ENCODE measurements at places on chromosomes 1 and 21.

DNA sequence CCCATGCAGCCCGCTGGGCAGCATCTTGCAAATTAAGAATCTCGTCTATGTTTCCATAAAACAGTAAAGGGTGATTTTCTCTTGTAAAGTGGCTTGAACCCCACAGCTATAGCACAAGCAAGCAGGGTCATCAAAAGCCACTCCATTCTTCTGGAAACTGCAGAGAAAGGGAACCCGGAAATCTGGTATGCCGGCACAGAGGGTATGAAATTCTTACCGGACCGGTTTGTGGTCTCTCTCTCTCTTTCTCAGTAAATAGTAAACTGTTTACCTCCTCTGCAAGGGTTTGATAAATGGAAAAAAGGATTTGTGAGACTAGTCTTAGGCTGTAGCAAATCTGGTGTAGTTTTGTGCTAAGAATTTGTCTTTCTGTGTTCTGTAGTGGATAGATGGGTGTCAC is 2.7 kb upstream of the ADSS2 start:
- no peak for DNase-seq

DNA sequence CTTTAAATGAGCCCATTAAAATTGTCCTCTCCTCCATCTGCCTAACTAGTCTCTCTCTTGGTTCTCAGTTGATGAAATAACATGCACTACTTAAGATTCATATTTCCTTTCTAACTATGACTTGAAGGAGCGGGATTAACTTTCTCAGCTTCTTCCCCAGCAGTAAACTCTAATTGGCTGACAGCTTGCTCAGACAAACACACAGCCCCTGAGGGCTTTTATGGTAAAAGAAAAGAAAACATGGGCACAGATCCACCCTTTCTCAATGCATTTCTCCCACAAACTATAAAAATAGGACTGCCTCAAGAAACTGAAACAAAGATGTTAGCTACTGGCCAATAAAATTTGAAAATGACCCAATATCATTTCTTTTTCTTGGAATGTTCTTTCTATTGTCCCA is 703.1 kb downstream of the ADGRL2 start:
- DNase-seq = no peak

GRCh38 chr1:155591770-155592169 is 18.2 kb upstream of the MSTO1 start:
- peak; percentile 69 for DNase-seq

- DNase-seq = no peak
Measured at GRCh38 chr1:109191377-109191776, 22.3 kb upstream of the SARS1 start.

GRCh38 chr1:196774603-196775002 is at the start of gene CFHR3:
Gene CFHR3 (plus strand): TSS chr1:196774840. CDS start chr1:196774887, 47 bp downstream.
- no peak for DNase-seq

DNA sequence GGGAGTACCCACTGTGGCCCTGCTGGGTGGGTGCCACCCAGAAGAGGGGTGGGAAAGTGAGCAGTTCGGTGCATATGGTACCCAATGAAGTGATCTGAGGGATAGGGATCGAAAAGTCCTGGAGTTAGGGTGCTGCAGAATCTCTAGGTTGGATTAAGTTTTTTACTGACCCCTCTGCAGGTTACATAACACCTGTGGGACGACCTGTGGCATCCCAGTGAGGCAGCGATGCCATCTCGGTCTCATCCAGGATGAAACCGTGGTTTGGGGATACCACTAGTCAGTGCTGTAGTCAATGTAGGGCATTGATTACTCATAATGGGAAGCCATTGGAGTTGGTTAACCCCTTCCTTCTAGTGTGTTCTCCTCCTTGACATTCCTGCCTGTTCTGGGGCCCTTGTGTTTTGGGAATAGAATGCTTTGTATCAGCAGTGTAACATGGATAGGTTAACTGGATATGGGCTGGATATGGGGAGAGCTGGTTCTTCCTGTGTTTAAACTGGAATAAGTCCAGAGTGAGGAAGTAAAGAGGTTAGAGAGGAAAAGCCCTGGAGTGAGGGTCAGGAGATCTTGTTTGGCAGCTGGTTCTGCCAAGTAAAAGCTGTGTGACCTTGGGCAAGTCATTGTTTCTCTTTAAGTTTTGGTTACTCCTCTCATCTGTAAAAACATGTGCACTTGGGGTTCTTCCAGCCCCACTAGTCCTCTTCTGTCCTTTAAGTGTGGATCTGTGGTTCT is 42.8 kb upstream of the ATF3 start:
- no peak for DNase-seq

DNA sequence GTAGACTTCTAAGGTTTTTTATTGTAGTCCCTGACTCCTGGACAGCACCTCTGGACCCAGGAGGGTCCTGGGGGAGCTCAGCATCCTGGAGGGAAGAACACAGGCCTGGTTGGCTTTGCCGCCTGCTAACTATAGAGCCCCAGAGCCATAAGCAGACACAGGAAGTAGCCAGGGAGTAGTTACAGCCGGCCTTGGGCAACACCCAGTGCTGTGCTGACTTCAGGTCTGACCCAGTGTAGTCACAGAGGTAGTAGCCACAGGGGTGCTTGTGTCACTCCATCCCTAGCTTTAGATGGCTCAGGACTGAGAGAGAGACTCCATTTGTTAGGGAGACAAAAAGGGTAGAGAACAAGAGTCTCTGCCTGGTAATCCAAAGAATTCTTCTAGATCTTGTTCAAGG is 21.9 kb downstream of the MCOLN2 start:
- no peak for DNase-seq

DNA sequence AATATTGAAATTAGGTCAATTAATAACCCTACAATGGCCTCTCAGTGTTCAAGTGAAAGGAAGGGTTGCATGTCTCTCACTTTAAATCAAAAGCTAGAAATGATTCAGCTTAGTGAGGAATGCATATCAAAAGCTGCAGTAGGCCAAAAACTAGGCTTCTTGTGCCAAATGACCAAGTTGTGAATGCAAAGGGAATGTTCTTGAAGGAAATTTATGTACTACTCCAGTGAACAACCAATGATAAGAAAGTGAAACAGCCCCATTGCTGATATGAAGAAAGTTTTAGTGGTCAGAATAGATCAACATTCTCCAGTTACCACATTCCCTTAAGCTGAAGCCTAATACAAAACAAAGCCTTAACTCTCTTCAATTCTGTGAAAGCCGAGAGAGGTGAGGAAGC is 10.0 kb downstream of the MAEL start:
- peak; percentile 17 for DNase-seq

GRCh38 chr1:217630711-217631591 is at the start of the genes GPATCH2 and SPATA17:
Gene GPATCH2 (minus strand): TSS chr1:217631090. CDS start chr1:217630971, 119 bp downstream.
Gene SPATA17 (plus strand): TSS chr1:217631344. CDS start chr1:217631379, 35 bp downstream.
- DNase-seq = peak; percentile 88

GRCh38 chr1:63129855-63130254 is 192.5 kb upstream of the FOXD3 start:
- DNase-seq = no peak

GRCh38 chr1:17189632-17189990 is 15.3 kb upstream of the PADI1 start:
- DNase-seq = peak; percentile 62

DNA sequence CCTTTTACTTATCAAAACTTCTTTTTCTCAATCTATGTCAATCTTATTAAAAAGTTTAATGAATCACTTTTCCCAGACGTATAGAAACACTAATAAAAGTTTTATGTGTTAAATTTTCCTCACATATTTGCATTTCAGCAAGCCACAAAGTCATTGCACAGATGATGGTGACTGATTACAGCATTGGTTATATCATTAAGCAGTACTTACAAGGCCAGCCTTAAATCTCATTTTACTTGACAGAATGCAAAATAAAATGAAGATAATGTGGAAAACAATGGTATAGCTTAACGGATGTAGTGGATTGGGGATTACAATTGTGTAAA is 39.5 kb downstream of the TMEM200B start:
- DNase-seq = no peak

- DNase-seq = no peak
Measured at GRCh38 chr1:110752941-110753725, 78.4 kb upstream of the KCNA3 start.

DNA sequence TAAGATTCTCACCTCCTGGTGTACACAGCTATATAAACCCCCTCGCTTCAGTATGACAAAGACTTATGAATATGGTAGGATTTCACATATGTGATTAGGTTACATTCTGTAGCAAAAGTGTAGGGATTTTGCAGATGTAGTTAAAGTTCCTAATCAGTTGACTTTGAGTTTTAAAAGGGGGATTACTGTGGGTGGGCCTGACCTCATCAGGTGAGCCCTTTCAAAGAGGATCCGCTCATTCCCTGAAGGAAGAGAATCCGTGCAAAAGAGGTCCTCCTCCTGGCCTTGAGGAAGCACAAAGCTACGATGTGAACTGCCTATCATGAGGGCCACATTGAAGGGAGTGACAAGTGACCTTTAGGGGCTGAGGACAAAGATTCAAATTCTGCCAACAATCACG is 30.6 kb upstream of the KAZN start:
- no peak for DNase-seq

- DNase-seq = no peak
Measured at GRCh38 chr1:51877434-51878307, 856 bp downstream of the NRDC start.

DNA sequence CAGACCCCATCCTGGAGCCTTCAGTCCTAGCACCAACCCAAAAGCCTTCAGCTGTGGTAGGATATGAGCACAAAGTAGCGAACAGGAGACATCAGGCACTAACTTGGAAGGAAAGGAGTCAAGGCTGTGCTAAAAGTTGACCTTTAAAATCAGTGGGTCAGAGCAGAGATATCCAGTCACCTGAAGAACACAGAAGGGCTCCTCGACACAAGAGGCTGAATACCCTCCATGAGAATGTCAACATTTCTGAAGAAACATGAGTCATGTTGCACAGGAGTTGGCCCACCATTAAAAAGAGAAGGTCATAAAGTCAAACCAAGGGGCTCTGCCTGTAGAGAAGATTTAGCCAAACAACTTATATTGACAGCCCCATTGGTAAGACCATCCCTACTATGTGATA is 172.5 kb downstream of the PLPP3 start:
- no peak for DNase-seq

DNA sequence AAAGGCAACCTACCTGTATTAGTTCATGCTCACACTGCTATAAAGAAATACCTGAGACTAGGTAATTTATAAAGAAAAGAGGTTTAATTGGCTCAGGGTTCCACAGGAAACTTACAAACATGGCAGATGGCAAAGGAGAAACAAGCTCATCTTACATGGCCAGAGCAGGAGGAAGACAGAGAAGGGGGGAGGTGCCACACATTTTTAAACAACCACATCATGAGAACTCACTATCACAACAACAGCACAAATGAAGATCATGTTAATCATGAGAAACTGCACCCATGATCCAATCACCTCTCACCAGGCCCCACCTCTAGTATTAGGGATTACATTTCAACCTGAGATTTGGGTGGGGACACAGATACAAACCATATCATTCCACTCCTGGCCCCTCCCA is 90.6 kb upstream of the KCTD3 start:
- peak; percentile 64 for DNase-seq

- peak; percentile 42 for DNase-seq
Measured at GRCh38 chr1:198641501-198641900, 2.7 kb downstream of the PTPRC start.

- peak; percentile 80 for DNase-seq
Measured at GRCh38 chr1:209900734-209901133, 37.3 kb upstream of the SYT14 start.

DNA sequence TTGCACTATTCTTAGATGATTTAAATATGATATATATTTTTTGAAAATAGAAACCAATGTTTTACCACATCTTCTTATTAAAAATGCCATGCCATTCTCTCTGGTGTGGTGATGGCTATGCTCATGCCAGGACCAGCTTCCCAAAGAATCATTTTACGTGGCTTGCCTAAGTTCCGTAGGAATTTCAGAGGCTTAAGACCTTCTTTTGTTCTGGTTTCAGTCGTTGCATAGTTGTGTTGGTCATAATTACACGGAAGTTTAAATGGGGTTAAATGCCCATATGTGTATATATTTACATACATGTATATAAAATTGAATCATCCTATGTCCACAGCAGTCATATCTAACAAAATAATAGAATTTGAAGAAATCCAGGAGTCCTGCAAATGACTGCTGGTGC is 78.7 kb upstream of the PLPPR5 start:
- no peak for DNase-seq

GRCh38 chr1:212593821-212594251 is 14.7 kb upstream of the ATF3 start:
- no peak for DNase-seq

DNA sequence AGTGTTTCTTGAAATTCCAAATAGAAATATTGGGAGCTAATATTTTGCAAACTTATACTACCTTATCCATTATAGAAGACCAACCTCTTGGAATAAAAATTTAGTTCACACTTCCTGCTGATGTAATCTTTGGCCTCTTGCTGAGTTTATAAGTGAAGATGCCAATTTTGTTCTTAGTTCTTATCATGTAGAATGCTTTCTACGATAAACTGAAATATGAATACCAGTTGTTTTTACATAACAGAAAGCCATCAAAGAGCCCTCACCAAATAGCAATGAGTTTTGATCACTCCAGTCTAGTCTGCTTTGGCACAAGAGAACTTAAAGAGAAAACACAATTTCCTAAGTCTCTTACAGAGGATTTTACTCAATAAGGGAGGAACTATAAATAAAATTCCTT is 89.5 kb downstream of the DENND1B start:
- DNase-seq = peak; percentile 15

DNA sequence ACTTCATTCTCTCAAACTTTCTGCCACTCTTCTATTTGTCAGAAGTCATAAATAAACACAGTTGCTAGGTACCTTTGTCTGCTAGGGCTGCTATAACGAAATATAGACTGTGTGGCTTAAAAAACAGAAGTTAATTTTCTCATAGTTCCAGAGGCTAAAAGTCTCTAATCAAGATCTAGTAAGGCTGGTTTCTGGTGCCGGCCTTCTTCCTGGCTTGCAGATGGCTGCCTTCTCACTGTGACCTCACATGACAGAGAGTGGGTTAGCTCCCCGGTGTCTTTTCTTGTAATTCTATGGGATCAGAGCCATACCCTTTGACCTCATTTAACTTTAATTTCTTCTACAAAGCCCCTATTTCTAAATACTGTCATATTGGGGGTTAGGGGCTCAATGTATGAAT is 5.9 kb downstream of the PDC start:
- no peak for DNase-seq

GRCh38 chr1:7693662-7694061 is 77.4 kb upstream of the VAMP3 start:
- no peak for DNase-seq

DNA sequence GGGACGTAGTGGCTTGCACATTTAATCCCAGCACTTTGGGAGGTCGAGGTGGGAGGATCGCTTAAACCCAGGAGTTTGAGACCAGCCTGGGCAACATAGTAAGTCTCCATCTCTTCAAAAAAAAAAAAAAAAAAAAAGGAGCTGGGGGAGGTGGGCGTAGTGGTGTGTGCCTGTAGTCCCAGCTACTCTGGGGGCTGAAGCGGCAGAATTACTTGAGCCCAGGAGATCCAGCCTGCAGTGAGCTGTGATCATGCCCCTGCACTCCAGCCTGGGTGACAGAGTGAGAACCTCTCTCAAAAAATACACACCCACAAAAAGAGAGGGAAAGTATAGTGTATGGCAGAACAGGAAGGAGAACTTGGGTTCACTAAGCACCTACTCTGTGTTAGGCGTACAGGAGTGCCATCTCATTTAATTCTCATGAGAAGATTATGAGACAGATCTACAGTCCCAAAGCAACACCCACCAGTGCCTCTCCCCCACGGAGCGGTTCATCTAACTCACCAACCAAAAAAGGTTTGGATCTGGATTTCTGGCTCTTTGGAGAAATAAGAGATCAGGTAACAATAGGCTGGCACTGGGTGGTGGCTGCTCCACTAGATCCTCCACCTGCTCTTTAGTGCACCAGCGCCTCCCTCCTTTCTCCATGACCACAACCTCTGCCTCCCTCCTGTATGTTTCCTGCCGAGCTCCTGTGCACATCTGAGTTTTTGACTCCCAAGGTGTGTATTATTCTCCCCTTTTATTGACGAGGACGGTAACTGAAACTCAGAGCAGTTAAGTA is 1.4 kb upstream of the TRAF5 start:
- no peak for DNase-seq
